ENCODE measurements at places on chromosomes 13 and 19.

DNA sequence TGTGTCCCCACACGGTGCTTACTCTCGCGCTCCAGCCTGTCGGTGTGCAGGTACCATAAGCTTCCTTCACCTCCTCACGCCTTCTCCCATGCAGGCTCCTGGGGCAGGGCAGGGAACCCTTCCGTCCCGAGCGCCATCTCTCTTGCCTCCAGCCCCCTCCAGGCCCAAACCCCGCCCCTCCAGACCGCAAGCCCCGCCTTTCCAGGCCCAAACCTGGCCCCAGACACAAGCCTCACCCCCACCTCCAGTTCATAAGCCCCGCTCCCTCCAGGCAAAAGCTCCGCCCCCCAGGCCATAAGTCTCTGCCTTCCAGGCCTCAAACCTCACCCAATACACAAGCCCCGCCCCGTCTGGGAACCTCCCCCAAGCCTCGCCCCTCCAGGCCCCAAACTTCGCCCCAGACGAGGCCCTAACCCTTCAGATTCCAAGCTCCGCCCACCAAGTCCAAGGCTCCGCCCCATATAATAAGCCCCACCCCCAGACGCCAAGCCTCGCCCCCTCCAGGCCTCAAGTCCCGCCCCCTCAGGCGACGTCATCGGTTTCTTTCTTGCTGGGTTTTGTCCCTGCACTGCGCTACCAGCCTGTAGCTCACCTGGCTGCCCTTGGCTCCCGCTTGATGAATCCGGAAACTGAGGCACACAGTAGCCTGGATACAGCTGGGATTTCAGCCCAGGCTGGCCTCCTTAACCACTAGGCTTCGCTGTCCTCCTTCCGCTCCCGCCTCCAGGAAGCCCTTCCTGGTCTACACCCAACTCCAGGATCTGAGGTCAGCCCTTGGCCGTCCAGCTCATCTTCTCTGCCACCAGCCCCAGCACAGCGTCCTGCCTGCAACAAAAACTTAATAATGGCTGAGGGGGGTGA, 16.1 kb downstream of the MKNK2 start:
- DNase-seq = no peak

- DNase-seq = no peak
Measured at GRCh38 chr19:14094854-14095253, 4.3 kb upstream of the SAMD1 start.

GRCh38 chr19:45076851-45077730, 813 bp upstream of the ZNF296 start:
- DNase-seq = no peak

DNA sequence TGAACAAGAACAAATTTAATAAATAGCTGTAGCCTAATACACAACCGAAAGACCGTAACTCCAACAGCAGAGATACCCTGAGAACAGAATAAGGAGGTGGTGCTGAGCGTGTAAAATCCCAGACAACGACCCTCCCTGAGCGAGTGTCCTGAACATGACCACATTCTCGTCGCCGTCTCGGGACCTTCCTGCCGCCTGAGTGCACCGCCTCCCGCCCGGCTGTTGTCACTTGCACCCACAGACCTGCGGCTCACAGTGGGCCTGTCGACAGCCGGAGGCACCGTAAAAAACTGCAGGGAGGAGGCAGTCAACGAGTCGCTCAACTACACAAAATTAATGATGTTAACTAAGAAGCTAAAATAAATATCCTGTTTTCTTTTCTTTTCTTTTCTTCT, 35.8 kb upstream of the GRTP1 start:
- DNase-seq = peak; percentile 13

DNA sequence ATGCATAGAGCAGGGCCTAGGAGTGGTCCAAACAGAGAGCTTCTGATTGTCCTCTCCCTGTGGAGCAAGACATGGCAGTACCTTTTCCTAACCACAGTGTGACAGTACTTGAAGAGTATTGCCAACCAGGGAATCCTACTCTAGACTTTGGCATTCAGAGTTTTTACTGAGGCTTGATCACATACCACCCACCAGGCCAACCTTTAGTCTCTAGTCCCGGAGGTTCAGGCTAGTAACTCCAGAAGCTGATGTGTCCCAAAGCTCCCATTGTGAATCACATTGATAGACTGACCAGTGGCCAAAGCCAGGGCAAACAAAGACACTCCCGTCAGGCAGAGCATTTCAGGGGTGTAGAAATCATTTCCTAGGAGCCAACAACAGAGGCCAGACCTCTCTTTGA, 18.4 kb downstream of the IFT88 start:
- DNase-seq = no peak

DNA sequence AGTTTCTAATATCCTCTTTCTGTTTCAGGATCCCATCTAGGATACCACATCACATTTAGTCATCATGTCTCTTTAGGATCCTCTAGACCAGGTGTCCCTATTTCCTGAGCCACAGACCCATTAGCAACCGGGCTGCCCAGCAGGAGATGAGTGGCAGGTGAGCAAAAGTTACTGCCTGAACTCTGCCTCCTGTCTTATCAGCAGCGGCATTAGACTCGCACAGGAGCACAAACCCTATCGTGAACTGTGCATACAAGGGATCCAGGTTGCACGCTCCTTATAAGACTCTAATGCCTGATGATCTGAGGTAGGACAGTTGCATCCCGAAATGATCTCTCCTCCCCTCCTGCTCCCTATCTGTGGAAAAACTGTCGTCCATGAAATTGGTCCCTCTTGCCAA, 7.8 kb upstream of the CEBPG start:
- DNase-seq = no peak

DNA sequence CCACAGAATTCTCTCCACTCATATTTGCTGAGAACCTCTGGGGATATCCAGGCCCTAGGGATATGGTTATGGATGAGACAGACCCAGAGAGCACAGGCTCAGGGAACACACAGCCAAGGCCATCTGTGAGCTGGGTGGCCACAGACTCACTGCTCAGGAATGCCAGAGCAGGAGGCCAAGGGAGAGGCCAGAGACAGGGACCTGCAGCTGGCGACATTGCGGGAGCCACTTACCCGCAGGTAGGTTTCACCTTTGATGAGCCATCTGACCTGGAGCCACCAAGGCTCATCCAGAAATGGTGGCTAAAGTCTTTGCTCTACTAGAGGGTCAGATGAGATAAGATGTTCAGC, 29.4 kb downstream of the CCNE1 start:
- DNase-seq = no peak

- DNase-seq = no peak
Measured at GRCh38 chr19:2888731-2889224, 11.9 kb upstream of the ZNF57 start.

DNA sequence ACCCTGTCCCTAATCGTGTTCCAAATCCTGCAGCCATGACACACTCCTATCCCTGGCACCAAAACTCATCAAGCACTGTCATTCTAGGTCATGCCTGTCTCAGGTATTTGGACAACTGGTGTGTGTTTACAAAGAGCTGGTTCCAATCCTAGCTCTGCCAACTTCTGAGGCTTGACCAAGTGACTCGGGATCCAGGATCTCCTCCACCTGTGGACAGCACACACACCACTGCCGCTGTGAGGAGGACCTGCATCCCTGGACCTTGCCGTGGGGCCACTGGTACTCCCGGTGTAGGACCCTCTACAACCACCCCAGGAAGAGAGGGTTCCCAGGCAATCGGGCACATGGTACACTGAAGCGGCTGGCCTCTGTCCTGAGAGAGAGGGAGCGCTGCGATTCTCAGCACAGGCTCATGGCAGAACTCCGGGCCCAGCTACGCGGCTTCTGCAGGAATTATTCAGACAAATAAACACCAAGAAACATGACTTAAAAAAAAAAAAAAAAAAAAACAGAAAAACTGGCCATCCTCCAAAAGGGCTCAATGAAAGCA, 20.4 kb downstream of the MLLT1 start:
- no peak for DNase-seq

DNA sequence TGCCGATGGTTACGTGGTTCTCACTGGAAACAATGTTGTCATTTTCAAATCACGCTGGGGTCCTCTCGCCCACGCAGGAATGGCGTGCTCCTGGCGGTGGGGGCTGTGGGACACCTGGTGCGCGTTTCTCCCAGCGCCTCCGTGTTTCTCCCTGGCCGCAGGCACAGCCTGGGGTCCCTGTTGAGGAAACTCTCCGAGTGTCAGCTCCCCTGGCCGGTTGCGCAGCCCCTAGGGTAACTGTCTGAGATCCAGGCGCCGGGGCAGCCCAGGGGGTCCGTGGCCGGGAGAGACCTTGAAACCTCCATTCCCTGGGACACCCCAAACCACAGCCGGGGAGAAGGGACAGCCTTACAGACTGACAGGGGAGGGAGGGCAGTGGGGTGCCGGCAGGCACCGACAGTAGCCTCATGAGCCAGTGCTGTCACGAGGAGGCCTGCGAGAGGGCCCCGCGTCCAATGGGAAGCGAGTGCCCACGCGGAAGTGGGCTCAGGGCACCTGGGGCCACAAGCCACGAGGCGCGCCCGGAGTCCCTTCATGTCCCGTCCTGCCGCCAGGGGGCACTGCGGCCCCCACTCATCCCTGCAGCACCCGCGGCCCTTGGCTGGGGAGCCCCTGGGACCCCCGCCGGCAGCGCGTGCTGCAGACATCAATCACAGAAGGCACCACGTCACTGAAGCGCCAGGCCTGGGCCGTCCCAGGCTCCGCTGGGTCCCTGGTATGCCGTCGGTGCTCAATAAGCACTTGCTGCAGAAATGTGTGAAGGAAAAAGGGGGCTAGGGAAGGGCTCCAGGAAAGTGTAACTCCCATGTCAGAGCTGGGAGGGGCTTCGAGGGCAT, 9.5 kb downstream of the ADAMTSL5 start:
- DNase-seq = peak; percentile 21

GRCh38 chr13:34749046-34749445, 193.0 kb upstream of the NBEA start:
- DNase-seq = no peak

- DNase-seq = no peak
Measured at GRCh38 chr19:40716031-40716481, 630 bp downstream of the COQ8B start.

Measured in fibroblast of upper back skin (primary cell).